ENCODE measurements at places on chromosomes 2 and 18.

- no peak overlapping the region for H3K4me3 ChIP-seq
- H3K36me3 ChIP-seq, result no peaks in the 10 kb centered on the region
- H3K27me3 ChIP-seq, result no peaks in the 10 kb centered on the region
Observed at GRCh38 chr2:77552956-77553355, 30.8 kb upstream of the LRRTM4 start.

DNA sequence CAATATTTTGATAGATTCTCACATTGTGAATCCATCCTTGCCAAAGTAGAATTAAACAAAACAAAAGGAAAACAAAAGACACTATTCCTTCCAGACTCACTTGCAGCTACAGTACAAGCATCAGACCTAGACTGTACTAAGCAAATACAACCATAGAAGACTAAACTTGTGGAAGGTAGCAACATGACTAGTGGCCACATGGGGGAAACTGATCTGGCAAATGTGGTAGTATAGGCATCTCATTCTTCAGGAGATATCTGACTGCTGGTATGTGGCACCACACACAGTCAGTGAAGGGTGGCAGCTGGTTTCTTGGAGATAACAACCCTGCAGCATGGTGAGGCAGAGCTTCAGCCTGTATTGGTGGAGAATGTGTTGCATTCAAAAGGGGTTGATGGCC lies 81.0 kb upstream of the ACVR2A start:
- H3K27ac ChIP-seq, result no peak overlapping the region
- no peaks in the 10 kb centered on the region for H3K36me3 ChIP-seq
- H3K27me3 ChIP-seq, result no peaks in the 10 kb centered on the region
- peaks cover 6% of the 10 kb centered on the region for H3K4me1 ChIP-seq
- DNase-seq, result no peak

GRCh38 chr2:129709001-129709955 lies 270.2 kb upstream of the RAB6C start:
- H3K4me3 ChIP-seq, result no peak overlapping the region
- no peak overlapping the region for H3K27ac ChIP-seq
- H3K4me1 ChIP-seq, result peaks cover 10% of the 10 kb centered on the region

DNA sequence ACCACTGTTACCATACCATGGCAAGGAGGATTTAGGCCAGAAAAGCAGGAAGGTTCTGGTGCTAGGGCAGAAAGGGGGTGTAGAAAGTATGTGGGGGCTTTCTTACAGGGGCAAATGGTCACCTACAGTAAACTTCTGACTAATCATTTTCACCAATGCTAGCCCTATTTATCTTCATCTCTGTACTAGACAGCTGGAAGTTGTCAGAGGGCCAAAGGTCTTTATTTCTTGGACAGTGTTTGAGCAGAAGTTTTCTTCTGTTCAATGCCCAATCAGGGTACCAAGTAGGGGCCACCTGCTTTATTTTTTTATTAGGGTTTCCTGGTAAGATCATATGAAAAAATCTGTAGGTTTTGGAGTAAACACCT lies 37.6 kb downstream of the MAP4K4 start:
- peaks cover 12% of the 10 kb centered on the region for H3K4me1 ChIP-seq
- H3K27ac ChIP-seq, result no peak overlapping the region
- H3K36me3 ChIP-seq, result no peaks in the 10 kb centered on the region

- no peaks in the 10 kb centered on the region for H3K4me1 ChIP-seq
- no peak for DNase-seq
- H3K27me3 ChIP-seq, result no peaks in the 10 kb centered on the region
- H3K36me3 ChIP-seq, result no peaks in the 10 kb centered on the region
Observed at GRCh38 chr2:122867941-122868340, 1112.5 kb downstream of the TSN start.

GRCh38 chr2:121626777-121627524 lies 22.3 kb downstream of the CLASP1 start:
- DNase-seq, result no peak
- H3K27me3 ChIP-seq, result no peaks in the 10 kb centered on the region
- H3K4me1 ChIP-seq, result no peaks in the 10 kb centered on the region
- no peaks in the 10 kb centered on the region for H3K36me3 ChIP-seq

DNA sequence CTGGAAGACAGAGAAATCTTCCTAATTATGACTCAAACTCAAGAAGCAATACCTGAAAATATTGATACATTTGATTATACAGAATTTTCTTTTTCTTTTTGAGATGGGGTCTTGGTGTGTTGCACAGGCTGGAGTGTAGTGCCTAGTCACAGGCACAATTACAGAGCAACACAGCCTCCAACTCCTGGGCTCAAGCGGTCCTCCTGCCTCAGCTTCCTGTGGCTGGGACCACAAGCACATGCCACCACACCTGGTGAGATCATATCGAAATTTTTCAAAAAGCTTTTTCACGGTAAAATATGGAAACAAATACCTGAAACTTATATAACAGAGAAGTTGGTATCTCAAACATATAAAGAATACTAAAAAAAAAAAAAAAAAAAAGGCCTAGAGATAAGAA lies 27.9 kb downstream of the TGFBRAP1 start:
- no peak overlapping the region for H3K27ac ChIP-seq
- no peaks in the 10 kb centered on the region for H3K4me1 ChIP-seq
- no peak overlapping the region for H3K4me3 ChIP-seq
- H3K36me3 ChIP-seq, result peaks cover 22% of the 10 kb centered on the region
- no peak for DNase-seq
- H3K27me3 ChIP-seq, result no peaks in the 10 kb centered on the region

DNA sequence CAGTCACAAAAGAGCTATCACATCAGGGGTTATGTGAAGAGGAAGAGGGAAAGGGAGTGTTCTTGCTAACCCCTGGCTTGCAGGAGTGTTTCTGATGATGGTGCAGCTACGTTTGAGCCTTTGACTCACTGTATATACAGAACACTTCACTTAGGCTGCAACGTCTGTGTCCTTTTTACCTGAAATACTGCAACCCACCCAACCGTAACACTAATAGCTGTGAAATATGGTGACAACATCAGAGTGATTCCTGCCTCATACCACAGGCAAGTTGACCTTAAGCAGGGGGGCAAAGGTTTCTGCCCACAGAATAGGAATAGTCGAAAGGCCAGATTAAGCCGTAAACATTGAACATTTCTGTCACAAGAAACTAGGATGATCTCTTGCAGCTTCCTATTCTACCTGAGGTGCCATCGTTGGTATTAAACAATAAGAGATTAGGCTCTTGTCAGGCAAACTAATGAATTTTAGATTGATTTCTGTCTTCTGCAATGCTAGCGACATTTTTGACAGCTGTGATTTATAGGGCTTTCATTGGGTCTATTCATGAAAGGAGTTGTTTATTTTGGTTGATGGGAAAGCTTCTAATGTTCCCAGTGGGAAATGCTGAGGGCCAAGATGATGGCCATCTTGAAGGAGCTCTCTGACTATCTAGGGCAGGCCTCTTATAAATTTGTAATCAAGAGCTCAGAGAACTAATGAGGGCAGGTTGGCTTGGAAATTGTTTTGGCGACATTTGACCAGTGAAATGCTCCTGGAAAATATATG lies 316.8 kb downstream of the PIK3C3 start:
- H3K4me1 ChIP-seq, result peaks cover 13% of the 10 kb centered on the region
- no peak overlapping the region for H3K4me3 ChIP-seq
- no peaks in the 10 kb centered on the region for H3K27me3 ChIP-seq
- DNase-seq, result no peak
- no peak overlapping the region for H3K27ac ChIP-seq

- no peaks in the 10 kb centered on the region for H3K36me3 ChIP-seq
- no peak overlapping the region for H3K27ac ChIP-seq
- no peak for DNase-seq
- peaks cover 2% of the 10 kb centered on the region for H3K27me3 ChIP-seq
- no peak overlapping the region for H3K4me3 ChIP-seq
Observed at GRCh38 chr2:32932825-32933755, 13.7 kb upstream of the LTBP1 start.

DNA sequence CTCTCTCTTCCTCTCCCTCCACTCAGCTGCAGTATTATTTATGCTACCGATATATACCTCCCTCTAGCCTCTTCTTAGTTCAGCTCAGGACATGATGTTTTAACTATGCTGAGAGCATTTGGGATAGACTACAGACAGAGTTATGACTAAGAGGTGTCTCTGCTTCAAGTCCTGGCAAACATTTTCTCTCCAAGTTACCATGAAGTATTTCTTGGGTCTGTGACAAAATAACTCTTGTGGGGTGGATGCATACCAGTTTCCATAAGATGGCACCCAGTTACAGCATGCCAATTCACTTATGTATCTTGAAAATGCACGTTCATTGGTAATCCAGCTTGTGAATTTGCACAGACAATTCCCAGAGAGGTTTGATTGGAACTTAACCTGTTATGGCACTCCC lies 737.6 kb downstream of the SLC4A3 start:
- no peaks in the 10 kb centered on the region for H3K27me3 ChIP-seq
- H3K4me3 ChIP-seq, result no peak overlapping the region
- DNase-seq, result no peak
- H3K27ac ChIP-seq, result no peak overlapping the region

GRCh38 chr2:109168716-109169115 lies 39.7 kb downstream of the SH3RF3 start:
- H3K4me1 ChIP-seq, result peaks cover 6% of the 10 kb centered on the region
- no peak overlapping the region for H3K27ac ChIP-seq
- no peak for DNase-seq
- H3K36me3 ChIP-seq, result no peaks in the 10 kb centered on the region
- no peak overlapping the region for H3K4me3 ChIP-seq

DNA sequence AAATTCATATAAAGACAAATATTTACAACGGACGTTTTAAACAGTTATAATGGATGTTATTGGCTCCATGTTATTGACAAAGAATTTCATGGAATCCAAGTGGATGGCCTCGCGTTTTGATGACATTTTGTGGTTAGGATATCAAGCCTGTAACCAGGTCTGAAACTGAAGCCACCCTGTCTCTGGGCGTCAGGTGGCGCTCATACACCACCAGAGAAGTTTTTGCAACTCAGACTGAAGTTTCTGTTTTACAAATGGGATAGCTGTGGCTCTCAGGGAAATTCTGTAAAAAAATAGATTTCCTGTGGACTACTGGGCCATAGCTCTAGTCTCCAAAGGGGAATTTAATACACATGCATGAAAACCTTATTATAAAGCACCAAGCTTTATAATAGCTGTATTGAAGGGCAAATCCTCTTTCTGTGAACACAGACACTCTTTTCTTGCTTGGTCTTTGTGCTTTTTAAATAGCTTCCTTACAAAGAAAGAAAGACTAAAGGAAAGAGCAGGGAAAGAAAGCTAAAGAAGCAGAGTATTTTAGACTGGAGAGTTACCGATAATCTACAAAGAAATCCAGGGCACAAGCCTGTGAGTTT lies 86.7 kb downstream of the C18orf54 start:
- H3K27ac ChIP-seq, result no peak overlapping the region
- DNase-seq, result peak; percentile 44
- H3K4me3 ChIP-seq, result no peak overlapping the region
- no peaks in the 10 kb centered on the region for H3K4me1 ChIP-seq
- no peaks in the 10 kb centered on the region for H3K27me3 ChIP-seq

DNA sequence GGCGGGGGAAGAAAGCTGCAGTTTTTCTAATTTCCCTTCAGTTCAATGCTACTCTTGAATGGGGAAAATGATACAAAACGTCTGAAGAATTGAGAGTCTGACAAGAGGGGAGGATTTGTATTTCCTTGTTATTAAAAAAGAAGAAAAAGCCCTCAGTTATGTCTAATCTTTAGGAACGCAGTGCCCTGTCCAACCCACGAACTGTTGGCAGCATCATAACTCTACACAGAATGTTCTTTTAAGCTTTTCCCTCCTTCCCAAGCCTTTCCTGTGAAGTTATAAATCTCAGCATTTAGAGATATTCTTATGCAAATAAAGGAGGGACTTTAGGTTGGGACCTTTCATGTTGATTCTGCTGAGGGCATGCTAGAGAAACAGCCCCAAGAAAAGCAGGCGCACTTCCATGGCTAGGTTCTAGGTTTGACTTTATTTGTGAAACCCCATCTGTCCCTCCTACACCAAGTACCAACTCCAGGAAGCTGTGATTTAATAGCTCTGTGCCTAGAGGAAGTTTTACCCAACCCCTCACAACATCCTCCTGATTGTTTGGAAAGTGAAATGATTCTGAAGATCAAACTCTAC lies 288.6 kb downstream of the SETBP1 start:
- no peak overlapping the region for H3K4me3 ChIP-seq
- H3K4me1 ChIP-seq, result no peaks in the 10 kb centered on the region
- no peaks in the 10 kb centered on the region for H3K36me3 ChIP-seq
- H3K27me3 ChIP-seq, result no peaks in the 10 kb centered on the region

GRCh38 chr2:33505966-33506365 lies 29.5 kb downstream of the RASGRP3 start:
- no peaks in the 10 kb centered on the region for H3K27me3 ChIP-seq
- H3K4me3 ChIP-seq, result no peak overlapping the region
- H3K36me3 ChIP-seq, result no peaks in the 10 kb centered on the region
- no peaks in the 10 kb centered on the region for H3K4me1 ChIP-seq

DNA sequence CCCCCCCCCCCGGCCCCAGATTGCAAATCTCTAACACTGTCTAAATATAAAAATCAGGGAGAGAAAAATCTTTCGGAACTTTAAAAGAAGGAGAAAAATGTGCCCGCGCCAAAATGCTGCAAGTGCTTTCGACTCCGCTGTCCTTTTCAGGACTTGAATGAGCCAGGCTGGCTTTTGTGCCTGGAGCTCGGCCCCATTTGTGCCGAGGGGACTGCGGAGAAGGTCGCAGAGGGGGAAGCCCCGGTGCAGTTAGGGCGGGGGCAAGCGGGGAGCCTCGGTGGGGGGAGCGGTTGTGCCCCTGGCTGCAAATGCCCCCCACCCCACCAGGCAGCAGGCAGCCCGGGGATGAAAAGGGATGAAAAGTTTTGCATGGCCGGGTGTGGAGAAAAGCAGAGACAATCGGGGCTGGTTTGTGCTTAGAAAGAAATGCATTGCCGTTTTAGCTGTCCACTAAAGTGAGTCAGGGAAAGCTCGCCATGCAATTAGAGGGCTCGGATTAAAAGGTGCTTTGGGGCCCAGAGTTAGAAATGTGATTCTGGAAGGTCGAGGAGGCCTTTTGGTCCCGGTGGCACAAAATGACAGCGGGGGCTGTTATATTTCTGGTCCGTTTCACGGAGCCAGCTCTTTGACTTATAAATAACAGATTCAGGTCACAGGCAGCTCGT lies 1.6 kb downstream of the INHBB start:
- no peak overlapping the region for H3K4me3 ChIP-seq
- no peak for DNase-seq
- no peaks in the 10 kb centered on the region for H3K36me3 ChIP-seq
- H3K27ac ChIP-seq, result no peak overlapping the region
- peaks cover 84% of the 10 kb centered on the region for H3K27me3 ChIP-seq

DNA sequence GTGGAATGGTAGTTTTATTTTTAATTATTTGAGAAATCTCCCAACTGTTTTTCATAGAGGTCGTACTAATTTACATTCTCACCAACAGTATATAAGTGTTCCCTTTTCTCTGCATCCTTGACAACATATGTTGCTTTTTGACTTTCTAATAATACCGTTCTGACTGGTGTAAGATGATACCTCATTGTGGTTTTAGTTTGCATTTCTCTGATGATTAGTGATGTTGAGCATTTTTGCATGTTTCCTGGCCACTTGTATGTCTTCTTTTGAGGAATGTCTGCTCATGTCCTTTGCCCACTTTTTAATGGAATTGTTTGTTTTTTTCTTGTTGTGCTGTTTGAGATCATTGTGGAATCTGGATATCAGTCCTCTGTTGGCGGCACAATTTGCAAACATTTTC lies 242.5 kb downstream of the ZNF521 start:
- no peaks in the 10 kb centered on the region for H3K4me1 ChIP-seq
- no peak overlapping the region for H3K27ac ChIP-seq
- no peaks in the 10 kb centered on the region for H3K36me3 ChIP-seq
- H3K27me3 ChIP-seq, result no peaks in the 10 kb centered on the region
- no peak for DNase-seq

GRCh38 chr2:130831356-130831755 lies 5.4 kb upstream of the ARHGEF4 start:
- no peaks in the 10 kb centered on the region for H3K36me3 ChIP-seq
- no peaks in the 10 kb centered on the region for H3K4me1 ChIP-seq
- DNase-seq, result no peak

All from large intestine (tissue), 12 donors.